ENCODE measurements at places on chromosomes 2 and 18.

DNA sequence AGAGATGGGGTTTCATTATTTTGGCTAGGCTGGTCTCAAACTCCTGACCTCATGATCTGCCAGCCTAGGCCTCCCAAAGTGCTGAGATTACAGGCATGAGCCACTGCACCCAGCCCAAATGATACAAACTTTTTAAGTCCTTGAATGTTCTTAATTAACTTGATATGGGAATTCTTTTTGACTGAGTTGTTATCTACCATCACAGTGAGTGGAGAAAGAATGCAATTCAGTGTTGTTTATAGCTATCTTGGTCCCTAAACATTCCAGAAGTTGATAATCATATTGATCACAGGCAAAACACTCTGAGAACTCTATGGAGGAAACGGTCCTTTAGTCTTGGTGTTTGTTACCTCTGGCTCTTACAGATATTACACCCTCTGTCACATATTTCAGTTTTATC is 1072.5 kb downstream of the SUCLG1 start:
- no peak for DNase-seq

- DNase-seq: no peak
Observed at GRCh38 chr18:37315935-37316334, 249.7 kb downstream of the CELF4 start.

DNA sequence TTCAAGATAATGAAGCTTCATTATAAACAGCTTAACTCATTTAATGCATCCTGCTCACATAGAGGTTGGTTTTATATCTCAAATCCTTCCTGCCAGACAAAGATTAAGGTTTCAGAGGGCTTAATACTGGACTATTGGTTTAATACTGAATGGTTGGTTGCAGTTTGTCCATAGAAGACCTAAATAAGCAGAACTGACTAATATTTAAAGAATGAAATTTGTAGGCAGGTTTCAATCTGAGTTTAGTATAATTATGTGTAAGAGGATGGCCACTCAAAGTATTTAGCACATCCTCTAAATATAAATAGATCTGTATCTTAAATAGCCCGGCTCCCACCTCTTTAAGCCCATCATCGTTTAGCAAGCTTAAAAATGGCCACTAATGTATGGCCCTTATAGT is 92.5 kb downstream of the EPB41L5 start:
- DNase-seq: no peak

DNA sequence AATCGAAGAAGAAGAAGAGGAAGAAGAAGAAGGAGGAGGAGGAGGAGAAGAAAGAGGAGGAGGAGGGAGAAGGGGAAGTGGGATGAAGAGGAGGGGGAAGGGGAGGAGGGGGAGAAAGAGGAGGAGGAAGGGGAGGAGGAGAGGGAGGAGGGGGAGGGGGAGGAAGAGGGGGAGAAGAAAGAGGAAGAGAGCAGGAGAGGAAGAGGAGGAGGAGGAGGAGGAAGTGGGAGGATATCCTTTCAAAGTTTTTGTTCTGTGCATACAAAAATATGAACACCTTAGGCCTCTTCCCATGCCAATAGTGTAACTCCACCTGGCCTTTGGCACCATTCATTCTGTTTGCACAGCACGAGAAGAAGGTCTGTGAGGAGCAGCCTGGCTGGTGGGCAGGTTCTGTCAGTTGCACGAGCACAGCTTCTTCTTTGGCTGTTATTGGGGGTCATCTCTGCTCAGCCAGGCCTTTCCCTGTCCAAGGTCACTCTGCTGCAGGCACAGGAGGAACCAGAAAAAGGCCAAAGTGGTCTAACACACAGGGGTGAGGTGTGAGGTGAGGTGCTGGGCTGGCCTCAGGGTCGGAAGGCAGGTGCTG is 25.8 kb upstream of the PLB1 start:
- DNase-seq: no peak

- no peak for DNase-seq
Observed at GRCh38 chr2:16055848-16056580, 115.7 kb downstream of the MYCN start.

DNA sequence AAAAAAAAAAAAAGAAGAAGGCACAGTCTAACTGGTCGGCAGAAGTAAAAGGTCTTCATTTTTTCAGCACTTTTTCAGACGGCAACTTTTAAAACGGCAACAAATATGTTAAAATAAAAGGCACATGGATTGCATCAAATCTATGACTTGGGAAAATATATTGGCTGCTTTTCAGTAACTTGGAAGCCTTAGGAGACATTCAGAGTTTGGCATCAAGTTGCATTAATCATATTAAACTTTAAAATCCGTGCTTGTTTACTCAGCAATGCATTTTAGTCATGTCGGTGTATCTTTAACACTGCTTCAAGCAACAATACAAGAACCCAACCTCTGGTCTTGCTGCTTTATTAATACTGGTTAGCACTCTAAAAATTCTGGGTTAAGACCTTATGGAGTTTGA is 111.1 kb downstream of the MEP1B start:
- no peak for DNase-seq

GRCh38 chr2:240195316-240195861 is 54.9 kb upstream of the OTOS start:
- DNase-seq: no peak

- DNase-seq: no peak
Observed at GRCh38 chr2:212893216-212893615, 258.2 kb downstream of the IKZF2 start.

DNA sequence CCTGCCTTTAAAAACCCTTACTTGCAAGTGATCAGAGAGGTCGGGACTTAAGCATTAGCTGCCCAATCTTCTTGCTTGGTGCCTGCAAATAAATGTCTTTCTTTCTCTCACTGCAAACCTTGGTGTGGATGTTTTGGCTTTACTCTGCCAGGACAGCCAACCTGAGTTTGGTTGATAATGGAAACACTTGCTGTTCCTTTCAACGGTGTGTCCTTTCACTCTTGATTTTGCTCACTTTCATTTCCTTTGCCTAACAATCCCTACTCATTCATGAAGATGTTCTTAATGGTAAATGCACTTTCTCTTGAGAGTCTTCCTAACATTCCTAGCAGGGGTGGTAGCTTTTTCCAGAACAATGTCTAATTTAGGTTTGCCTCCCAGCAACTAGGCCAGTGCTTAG is 366.2 kb downstream of the HRH4 start:
- no peak for DNase-seq

DNA sequence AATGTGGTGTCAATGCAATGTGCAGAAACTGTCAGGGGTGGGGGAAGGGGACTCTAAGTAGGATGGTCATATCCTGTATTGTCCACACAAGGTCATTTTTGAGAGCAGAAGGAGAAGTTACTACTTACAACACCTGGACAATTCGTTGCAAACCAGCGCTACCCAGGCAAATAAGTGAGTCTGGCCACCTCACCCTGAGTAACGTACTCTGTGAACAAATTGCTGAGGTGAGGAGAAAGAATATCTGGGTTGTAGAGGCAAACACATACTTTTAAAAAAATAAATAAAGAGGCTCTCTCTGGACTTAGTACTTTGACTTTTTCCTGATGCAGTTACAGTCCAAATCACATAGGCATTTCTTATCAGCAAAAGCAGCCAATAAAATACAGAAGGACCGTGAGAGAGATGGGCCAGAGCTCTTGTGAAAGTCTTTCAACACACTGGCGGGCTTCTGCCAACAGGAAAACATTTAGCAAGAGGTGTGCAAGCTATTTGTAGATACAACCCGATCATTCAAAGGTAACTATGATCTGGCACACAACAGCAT is 268.2 kb upstream of the ID2 start:
- no peak for DNase-seq
